Esophagus muscularis mucosa (tissue), 4 donors: ENCODE measurements at places on chromosomes 7 and 10. TPM values are rescaled to one million over a fixed set of nuclear protein-coding genes. Genes with fewer than 3 reads are reported as not detected.

DNA sequence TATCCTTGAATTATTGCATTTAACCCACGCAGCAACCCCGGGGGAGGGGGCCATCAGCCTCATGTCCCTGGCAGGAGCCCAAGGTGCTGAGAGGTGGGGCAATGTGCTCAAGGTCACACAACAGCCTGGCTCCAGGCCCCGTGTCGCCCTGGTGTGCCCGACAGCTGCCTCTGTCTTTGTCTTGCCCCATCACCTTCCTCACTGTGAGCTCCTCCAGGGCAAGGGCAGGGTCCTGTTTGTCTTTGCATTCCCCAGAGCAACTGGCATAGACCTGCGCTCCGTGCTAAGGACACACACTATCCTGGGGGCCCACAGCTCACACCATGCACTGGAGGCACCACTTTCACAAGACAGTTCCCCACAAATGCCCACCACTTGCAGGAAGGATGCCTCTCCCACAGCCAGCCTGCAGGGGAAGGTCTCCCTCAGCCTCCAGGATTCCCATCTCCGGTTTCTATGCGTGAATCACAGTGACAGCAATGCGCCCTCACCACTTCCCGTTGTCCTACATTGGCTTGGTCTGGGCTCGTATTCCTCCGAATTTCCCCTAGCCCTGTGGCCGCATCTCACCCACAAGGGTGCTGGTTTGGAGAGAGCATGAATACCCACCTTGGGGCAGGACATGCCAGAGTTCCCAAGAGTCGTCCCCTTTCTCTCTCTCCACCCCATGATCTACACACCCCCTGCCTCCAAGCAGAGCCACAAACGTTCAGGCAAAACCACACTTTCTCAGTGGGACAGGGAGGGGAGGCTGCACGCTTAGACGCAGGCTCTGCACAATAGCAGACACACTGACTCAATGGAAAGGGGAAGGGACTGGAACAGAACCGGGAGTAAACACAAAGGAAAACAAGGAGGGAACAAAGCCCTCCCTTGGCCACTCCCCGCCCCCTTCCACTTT is 10.3 kb downstream of the ITPRIP start:
- H3K27me3 ChIP-seq, result no peaks in the 10 kb centered on the region
- peaks cover 100% of the 10 kb centered on the region for H3K4me1 ChIP-seq
- DNase-seq, result no peak
- H3K36me3 ChIP-seq, result no peaks in the 10 kb centered on the region
- H3K4me3 ChIP-seq, result peak overlapping the region; percentile 31

- no peaks in the 10 kb centered on the region for H3K27me3 ChIP-seq
- no peak overlapping the region for H3K4me3 ChIP-seq
- peaks cover 15% of the 10 kb centered on the region for H3K4me1 ChIP-seq
- H3K36me3 ChIP-seq, result no peaks in the 10 kb centered on the region
- H3K27ac ChIP-seq, result no peak overlapping the region
Observed at GRCh38 chr7:24754906-24755506, 2.3 kb downstream of the GSDME start.

Gene DGKB
- 17.8 TPM for total RNA-seq

DNA sequence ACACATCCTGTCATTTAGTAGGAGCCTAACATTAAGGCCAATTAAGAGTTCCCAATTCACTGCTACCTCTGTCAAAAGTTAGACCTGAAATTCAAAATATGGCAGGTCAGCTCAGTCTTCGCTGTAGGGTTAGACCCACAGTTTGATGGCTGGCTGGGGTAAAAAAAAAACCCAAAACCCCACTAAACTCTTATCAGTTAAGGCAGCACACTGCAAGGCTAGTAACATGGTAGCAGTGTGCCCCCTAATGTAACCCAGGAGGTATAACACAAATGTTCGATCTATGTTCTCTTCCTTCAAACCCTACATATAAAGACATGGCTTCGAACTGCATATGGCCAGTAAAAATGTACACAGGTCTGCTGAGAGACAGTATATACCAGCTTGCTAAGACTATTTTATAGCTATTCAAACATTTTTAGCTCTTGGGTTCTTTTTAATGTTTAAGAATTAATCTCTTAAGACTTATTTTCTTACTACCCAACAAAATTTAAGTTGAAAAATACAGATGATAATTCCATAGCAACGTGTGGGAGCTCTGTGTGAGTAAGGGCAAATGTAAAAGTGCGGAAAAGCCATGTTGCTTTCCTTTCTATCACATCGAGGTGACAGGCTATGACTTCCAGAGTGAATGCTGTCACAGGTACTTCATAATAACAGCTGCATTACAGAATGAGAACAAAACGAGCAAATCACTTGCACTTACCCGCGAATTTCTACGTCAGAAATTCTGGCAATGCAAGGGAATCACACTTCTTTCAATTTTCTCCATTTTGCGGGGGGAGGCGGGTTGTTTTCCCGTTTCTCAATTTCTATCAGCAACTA is 168.4 kb upstream of the IMMP2L start:
- no peaks in the 10 kb centered on the region for H3K4me1 ChIP-seq
- no peak overlapping the region for H3K27ac ChIP-seq
- no peak overlapping the region for H3K4me3 ChIP-seq
- DNase-seq, result no peak
- H3K36me3 ChIP-seq, result peaks cover 46% of the 10 kb centered on the region

- H3K4me3 ChIP-seq, result no peak overlapping the region
- peaks cover 2% of the 10 kb centered on the region for H3K4me1 ChIP-seq
Observed at GRCh38 chr10:47151920-47152319, 148.1 kb upstream of the GDF10 start.

Gene BTBD16
- not detected for total RNA-seq

DNA sequence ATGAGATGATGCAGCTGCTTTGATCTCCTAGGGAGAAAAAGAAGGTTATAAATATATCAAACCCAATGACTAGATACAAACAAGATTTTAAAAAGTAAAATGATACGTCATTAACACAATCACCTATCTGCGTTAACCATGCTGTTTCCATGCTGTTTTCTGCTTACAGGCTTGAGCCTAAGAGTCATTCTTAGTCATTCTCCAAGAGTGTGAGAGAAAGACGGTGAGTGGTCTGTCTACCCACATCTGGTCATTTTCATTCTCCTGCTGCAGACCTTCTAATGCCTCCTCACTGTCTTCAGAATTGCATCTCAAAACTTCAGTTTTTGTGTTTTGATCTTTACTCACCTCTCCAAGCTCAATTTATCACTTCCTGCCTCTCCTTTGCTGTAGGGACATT is 98.0 kb upstream of the ELMO1 start:
- no peak overlapping the region for H3K4me3 ChIP-seq
- no peak for DNase-seq
- no peak overlapping the region for H3K27ac ChIP-seq
- H3K27me3 ChIP-seq, result no peaks in the 10 kb centered on the region
- H3K4me1 ChIP-seq, result no peaks in the 10 kb centered on the region

DNA sequence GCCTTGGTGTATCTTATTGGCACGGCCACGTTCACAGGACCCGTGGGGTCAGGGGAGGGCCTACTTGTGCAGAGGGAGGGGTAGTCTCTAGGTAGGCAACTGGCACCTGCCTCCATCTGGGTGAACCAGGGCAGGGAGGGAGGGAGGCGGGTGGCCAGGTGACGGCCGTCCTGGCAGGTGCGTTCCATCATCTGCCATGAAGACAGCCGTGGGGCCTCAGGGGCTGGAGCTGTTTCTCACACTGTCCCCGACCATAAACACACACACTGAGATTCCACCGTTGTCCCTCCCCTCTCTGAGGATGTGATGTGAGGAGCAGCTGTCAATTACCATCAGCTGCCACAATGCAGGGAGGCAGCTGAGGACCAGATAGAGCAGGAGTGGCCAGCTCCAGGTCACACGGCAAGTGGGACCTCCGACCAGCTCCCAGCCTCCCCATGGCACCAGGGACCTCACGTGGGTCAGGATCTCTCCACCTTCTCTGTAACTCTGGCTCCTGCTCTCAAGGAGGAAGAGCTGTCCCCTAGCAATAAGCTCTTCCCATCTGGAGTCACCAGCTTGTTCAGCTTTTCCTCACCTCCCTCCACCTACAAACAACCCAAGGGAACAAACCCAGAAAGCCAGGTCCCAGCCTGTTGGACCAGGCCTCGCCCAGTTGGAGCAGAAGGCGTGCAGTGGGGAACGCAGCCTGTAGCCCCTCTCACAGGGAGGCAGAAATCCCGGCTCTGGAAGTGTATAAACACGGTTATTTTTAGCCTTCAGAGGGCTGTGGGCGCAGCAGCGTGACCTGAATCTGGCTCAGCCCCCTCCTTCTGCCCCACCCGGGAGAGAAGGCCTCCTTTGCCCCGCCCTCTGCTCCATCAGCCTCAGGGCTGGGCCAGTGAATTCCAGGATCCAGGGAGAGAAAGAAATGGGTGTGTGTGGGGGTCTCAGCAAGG is 33.1 kb downstream of the ZMIZ1 start:
- peak overlapping the region; percentile 21 for H3K4me3 ChIP-seq
- H3K36me3 ChIP-seq, result no peaks in the 10 kb centered on the region
- H3K27me3 ChIP-seq, result no peaks in the 10 kb centered on the region
- H3K27ac ChIP-seq, result peak overlapping the region; percentile 82

- no peak overlapping the region for H3K4me3 ChIP-seq
- H3K36me3 ChIP-seq, result no peaks in the 10 kb centered on the region
- H3K4me1 ChIP-seq, result peaks cover 20% of the 10 kb centered on the region
- no peak overlapping the region for H3K27ac ChIP-seq
- no peaks in the 10 kb centered on the region for H3K27me3 ChIP-seq
Observed at GRCh38 chr7:70183278-70183677, 585.0 kb downstream of the AUTS2 start.

- H3K36me3 ChIP-seq, result no peaks in the 10 kb centered on the region
- no peaks in the 10 kb centered on the region for H3K27me3 ChIP-seq
- no peak overlapping the region for H3K4me3 ChIP-seq
Observed at GRCh38 chr7:102942181-102942866, 29.5 kb downstream of the LRRC17 start.

Gene ACBD7
- total RNA-seq, result not detected
